CD4-positive, alpha-beta T cell treated with Interleukin-2 at 100 ng/mL for 4 hours (primary cell): ENCODE measurements at places on chromosomes 3 and 15.

DNA sequence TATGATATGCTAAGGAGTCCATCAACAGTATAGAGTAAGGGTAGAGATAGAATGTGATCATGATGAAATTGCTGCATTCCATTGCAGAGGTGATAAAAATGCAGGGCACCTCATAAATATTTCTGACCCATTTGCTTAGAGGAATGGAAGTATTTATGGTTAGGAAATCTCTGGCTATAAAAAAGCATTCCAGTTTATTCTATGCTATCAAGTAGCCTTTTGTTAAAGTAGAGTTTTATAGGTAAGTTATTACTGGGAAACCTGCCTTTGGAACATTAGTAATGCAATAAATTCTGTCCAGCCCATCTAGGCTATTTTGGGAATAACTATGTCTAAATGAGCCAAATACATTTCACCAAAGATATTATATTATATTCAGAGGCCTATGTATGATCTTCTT lies 19.8 kb upstream of the STRIT1 start:
- no peak for DNase-seq

DNA sequence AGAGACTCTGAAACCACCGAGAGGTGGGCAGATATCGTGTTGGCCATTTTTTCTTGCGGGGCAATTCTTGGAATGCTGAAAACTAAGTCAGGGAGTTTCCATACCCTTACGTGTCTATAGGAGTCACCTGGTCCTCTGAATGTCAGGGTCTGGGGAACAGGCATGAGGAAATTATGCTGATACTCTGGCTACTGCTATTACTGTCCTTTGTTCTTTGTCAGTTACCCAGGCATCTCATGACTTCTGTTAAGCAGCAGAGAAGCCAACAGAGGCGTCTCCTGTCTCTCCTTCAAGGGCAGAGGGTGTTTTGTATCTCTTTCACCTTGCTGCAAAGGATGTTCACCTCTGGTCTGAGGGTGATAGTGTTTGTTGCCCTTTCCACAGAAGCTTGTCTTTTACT lies 559.5 kb upstream of the CCDC54 start:
- no peak for DNase-seq

DNA sequence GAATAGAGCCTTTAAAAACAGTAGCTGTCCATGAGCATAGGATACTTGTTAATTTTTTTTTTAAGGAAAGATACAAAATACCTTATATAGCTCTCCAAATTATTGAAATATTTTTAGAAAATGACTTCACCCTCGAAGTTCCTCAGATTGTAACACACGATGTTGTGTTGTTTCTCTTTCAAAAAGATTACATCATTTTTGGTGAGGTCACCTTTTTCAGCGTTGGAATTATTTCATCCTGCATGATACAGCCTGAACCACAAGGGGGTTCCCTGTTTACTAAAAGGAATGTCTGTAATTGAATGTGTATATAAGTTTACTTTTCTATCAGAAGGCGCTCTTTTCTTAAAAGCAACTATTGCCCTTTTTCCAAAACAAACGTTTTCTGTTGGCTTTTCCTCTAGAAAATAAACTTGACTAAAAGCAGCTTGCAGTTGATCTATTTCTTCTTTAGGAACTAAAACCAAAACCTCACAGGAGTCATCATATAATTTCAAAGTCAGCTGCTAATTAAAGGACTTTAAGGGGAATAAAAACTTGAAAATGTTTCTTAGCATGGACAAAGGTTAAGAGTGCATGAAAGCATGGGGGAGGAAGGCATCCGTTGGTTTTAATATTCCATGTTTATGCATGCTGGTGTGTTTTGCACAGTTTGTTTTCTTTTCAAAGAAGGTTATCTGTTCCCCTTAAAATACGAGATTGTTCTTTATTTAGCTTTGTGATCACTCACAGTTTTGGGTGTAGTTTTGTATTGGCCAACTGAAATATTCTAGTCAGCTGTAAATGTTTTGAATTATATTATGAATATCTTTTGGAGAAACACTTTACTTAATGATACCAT lies 29.4 kb downstream of the LYSMD4 start:
- peak; percentile 52 for DNase-seq

DNA sequence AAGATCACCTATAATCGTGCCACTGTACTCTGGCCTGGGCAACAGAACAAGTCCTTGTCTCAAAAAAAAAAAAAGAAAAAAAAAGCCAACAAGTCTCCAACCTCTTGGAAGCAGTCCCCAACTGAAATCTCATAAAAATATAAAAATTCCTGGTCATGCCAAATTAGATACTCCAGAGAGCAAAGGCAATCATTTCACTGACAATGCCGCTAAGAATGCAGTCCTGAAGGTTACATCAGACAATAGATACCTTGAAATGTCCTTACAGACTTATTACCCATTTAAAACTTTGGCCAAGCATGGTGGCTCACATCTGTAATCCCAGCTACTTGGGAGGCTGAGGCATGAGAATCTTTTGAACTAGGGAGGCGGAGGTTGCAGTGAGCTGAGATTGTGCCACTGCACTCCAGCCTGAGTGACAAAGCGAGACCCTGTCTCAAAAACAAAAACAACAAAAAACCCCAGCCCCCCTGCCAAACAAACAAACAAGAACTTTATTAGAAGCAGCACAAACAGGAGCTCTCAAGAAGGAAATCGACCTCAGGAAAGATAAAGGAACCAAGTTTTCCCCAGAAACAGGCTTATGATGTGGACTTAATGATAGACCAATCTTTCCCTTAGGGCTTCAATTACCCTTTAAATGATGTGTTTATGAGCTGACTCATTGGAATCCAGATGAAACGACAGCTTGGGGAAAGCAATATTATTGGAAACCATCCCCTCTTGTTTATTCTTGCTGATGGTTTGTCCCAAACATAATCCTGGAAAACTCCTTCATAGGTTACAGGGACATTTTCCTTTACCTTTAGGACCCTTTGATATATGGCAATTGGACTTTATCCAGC lies 53.1 kb upstream of the XCR1 start:
- no peak for DNase-seq

- DNase-seq: no peak
Measured at GRCh38 chr3:188320757-188321156, 166.8 kb downstream of the LPP start.

DNA sequence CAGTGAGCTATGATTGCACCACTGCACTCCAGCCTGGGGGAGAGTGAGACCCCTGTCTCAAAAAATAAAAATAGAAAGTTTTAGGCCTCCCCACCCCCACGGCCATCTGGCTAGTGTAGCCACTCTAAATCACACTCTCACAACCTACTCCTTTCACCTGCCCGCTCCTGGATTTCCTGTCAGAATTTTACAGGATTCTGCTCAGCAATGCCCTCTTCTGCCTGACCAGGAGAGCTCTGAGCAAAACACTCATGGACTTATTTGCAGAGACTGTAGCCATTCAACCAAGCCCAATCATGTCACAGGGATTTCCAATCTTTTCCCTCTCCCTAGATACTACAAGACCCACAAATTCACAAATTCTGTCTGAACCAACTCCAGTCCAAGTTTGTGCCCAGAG lies 242.6 kb upstream of the TPRG1 start:
- no peak for DNase-seq

GRCh38 chr15:45023659-45024225 lies 747 bp downstream of the SORD start:
- no peak for DNase-seq

DNA sequence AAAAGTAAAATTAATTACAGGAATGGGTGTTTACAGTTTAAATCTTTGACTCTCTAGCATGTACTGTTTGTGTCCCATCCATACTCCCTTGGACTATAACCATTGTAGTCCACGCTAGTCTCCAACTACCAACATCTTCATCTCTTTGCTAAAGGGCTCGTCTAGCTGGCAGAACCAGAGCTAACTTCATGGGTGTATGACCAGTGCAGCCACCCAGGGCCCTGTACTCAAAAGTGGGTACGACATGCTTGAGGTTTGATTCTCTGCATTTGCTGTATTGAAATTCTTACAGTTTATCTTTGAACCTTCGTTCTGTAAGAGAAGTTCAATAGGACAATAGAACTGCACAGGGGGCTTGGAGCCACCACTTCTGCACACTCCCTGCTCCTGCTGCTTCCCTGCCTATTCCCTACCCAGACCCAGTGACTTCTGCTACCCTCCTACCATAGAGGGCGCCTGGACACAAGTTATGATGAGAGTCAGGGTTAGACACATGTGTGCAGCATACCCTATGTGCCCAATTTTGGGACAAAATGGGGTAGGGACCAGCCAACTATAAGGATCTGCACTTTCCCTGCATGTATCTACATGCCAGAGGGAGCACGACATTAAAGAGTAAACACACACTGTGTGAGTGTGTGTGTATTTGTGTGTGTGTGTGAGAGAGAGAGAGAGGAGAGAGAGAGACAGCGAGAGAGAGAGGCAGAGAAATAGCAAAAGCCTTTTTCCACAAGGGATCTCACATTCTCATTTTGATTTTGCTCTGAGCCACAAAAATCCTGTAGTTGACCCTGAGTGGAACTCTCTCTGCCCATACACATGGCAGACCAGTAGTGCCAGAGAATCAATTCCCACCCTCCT lies 59.0 kb upstream of the NECTIN3 start:
- DNase-seq: no peak

DNA sequence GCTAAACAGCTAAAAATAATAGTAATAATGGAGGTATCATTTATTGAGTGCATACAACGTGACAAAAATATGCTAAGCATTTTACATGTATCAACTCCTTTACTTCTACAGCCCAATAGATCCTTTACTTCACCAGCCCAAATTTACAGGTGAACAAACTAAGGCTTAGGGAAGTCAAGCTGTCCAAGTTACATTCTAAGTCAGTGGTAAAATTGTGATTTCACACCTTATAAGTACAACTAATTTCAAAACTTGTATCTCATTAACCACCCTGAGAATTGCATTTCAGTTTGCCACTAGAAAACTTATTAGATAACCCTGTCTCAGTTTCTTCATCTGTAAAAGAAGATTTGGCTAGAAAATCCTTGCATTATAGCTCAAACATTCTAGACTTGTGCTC lies 10.7 kb downstream of the SLC33A1 start:
- DNase-seq: no peak

GRCh38 chr3:143573610-143574303 lies 274.5 kb downstream of the SLC9A9 start:
- DNase-seq: no peak

GRCh38 chr15:67242708-67243111 lies 11.8 kb downstream of the AAGAB start:
- DNase-seq: no peak

DNA sequence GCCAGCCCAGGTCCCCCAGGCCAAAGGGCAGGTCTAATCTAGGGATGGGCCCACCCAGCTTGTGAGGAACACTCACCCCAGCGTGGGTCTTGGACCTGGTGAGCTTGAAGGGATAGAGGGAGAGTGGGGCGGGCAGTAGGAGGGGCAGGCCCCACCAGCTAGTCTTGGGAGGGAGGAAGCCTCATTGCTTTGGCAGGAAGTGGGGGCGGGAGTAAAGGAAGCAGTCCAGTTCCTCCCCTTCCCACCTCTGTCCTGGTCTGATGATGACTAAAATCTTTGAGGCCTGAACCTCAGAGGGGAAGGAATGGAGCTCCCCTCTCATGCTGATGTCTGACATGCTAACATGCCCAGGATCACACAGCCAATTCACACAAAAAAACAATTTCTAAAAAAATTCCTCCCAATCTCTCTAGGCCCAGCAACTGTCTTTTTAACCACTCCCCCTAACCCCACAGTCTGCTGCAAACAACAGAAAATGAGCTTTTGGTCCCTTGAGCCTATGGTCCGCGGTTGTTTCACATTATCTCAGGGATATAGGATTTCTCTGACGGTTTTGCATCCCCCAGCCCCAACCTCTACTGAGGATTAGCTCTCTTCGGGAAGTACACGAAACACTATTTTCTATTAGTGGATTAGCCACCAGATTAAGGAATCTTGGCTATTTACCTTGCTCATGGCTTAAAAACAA lies 30.7 kb upstream of the DUSP7 start:
- DNase-seq: no peak

DNA sequence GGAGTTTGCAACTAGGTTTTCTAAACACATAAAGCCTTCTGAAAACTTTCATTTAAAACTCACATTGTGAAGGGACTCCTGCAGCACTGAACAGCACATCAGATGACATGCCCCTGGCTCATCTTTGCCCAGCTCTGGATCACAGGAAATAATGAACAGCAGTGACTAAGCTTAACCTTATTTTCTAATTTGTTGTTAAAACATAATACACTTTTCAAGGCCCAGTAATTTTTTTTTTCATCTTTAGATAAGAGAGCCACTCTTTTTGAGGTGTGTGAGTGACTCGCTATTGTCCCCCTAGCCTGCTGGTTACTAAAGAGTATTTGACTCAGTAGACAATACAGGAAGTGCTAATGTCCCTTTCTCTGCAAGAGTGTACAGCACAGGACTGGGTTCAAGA lies 204.0 kb downstream of the OSBPL10 start:
- no peak for DNase-seq

- DNase-seq: no peak
Measured at GRCh38 chr3:59609657-59610348, 560.0 kb upstream of the CFAP20DC start.

GRCh38 chr3:149307435-149307783 lies 26.0 kb downstream of the TM4SF18 start:
- no peak for DNase-seq

DNA sequence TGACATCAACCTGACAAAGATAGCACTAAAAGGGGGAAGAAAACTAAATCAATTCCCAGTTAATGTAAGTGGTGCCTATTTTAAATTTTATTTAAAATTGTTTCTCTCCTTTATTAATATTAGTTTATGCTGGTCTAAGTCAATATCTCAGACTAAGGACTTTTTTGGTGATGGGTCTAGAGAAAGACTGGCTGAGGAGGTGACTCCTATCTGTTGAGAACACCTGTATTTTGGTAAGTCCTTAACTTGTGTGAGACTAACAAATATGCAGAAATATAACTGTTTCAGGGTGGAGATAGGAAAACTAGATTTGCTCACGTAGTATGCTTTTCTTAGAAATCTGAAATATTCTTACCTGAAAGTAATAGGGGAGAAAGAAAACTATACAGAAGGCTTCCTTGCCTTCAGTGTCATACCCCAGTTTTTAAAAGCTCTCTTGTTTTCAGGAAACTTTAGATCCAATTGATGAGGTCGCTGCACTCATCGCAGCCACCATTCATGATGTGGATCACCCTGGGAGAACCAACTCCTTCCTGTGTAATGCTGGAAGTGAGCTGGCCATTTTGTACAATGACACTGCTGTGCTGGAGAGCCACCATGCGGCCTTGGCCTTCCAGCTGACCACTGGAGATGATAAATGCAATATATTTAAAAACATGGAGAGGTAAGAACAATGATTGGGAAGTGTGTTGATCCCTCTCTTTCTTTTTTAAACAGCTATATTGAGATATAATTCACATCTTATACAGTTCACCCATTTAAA lies 138.9 kb downstream of the PDE8A start:
- no peak for DNase-seq

DNA sequence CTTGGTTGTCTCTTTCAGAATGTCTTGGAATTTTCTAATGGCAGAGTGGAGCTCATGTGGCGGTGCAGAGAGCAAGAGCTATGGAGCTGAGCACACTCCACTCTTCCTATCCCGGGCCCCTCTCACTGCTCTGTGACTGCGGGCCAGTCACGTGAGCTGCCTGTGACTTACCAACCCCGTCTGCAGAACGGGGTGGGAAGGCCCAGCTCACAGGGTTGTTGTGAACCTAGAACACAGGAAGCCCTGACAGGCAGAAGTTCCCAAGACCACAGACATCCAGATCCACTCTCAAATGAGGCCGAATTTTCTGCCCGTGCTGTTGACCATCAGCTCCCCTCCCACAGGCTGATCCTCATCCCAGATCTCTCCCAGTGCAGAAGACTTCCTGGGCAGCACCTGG lies 35.5 kb upstream of the PLXNA1 start:
- DNase-seq: no peak

GRCh38 chr3:146250449-146251382 lies at the start of gene PLSCR4:
PLSCR4 (minus strand) TSS chr3:146251105; CDS start chr3:146222071, 29,034 bp downstream.
- no peak for DNase-seq
